Iris pigment epithelial cell (primary cell): ENCODE measurements at places on chromosomes 1 and 21.

DNA sequence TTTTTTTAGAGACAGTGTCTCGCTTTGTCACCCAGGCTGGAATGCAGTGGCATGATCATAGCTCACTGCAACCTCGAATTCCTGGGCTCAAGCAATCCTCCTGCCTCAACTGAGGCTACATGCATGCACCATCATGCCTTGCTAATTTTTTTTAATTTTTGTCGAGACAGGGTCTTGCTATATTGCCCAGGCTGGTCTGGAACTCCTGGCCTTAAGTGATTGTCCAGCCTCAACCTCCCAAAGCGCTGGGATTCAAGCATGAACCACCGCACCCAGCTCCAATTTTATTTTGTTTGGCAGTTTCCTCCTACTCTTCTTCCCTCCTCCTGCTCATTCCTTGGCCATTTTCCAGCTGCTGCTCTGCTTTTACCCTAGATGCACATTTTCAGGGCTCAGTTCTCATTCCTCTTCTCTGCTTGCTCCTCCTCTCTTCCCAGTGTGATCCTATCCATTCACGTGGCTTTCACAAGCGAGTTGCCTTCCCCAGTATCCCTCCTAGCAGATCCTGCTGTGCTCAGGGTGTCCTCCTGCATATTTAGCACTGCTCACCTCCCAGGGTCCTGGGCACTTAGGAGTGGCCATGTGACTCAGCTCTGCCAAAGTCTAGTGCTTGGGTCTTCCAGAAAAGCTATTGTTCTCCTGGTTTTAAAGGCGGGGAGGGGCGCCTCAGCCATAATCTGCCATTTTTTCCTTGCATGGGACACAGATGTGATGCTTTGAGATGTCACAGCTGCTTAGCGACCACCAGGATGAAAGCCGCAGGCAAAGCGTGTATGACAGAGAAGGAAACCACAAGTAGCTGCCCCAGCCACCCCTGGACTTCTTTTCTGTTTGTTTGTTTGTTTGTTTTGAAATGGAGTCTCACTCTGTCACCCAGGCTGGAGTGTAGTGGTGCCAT, 33.7 kb downstream of the PSEN2 start:
- DNase-seq = peak; percentile 73

GRCh38 chr1:3577300-3577699, 34.0 kb downstream of the MEGF6 start:
- DNase-seq = peak; percentile 24

DNA sequence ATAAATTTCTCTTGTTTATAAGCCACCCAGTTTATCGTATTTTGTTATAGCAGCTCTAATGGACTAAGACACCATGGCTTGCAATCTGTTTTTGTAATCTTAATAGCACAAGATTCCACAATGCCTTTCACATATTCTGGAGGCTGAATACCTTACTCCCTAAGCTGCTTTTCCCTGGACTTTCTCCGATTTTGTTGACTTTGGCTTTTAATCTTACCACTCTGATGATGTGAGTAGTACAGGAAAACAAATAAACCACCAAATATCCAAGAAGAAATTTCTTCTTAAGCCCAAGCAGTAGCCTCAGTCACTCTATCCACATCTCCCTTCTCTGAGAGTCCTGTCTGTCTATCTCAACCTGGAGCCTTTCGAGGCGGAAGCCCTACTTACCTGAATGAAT, 838.6 kb downstream of the LTN1 start:
- DNase-seq = no peak

GRCh38 chr1:67441183-67441582, 11.0 kb upstream of the SERBP1 start:
- DNase-seq = peak; percentile 59

DNA sequence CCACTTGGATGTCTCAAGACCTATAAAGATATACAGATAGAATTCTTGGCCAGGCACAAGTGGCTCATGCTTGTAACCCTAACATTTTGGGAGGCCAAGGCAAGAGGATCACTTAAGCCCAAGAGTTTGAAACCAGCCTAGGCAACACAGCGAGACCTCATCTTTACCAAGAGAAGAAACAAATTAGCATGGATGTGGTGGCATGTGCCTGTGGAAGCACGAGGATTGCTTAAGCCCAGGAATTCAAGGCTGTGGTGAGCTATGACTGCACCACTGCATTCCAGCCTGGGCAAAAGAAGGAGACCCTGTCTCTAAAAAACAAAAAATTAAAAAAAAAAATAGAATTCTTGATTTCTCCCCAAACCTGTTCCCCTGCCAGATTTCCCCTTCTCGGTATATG, 8.3 kb downstream of the ASAP3 start:
- DNase-seq = peak; percentile 54

DNA sequence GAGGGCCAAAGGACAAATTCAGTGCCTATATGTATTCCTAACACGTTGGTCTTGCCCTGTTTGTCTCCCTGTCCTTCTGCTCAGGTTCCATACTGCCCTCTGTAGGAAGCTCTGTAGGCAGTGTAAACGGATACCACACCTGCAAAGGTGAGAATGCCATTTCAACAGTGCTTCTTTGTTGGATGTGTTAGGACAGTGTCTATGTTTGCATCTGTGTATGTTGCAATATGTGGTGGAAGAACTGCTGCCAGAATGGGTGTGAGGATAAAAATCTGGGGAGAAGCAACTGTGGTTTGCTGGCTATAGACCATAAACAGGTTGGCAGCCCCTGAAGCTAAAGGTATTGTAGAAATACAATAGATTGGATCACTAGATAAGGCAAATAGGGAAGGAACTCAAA, 113.1 kb upstream of the BMP8A start:
- DNase-seq = no peak

GRCh38 chr1:201955729-201956143, 433 bp downstream of the TIMM17A start:
- DNase-seq = no peak

DNA sequence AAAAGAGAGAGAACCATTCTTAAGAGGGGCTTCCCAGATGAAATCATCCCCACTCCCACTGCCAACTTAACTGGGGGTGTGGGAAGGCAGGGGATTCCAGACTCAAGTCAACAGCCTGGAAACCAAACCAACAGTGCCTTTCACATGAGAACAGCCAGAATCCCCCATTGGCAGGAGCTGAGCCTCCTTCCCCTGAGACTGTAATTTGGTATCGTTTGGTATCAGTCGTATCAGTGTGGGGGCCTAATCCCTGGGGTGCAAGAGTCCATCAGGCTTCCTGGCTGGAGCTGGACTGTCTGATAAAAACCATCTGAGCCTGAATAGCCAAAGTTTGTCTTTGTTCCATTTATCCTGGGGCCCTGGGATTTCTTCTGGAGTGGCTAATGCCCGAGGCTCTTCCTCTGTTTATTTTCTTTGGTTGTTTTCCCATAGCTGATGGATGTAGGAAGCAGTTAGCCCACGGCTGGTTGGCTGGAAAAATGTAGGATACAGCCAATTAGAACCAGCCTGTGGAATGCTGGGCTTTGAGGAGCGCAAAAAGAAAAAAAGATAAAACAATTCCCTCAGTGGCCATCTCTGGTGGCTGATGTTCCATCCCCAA, 84.6 kb downstream of the LAMC2 start:
- DNase-seq = peak; percentile 74

- DNase-seq = no peak
Observed at GRCh38 chr1:32286763-32287162, 5.1 kb upstream of the HDAC1 start.

- DNase-seq = no peak
Observed at GRCh38 chr1:209153411-209153810, 430.1 kb upstream of the CAMK1G start.

GRCh38 chr21:26964170-26964778, 2.6 kb downstream of the ADAMTS5 start:
- no peak for DNase-seq

DNA sequence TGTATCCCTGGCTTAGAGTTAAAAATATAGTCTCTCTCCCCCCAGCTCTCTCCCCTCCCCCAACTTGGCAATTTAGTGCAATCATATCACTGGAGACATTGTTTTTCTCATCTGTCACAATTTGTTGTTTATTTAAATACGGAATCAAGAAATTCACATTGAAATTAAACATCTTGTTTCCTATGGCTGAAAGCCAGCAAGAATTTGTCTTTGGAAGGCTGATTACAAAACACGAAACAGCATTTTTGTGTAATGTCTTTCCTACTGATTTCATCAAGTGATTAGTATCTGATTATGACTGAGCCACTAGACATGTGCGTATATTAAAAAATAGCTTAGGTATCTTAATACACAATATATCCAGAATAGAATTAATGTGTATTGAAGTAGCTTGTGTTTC, 119.7 kb downstream of the LYPLAL1 start:
- DNase-seq = peak; percentile 68

DNA sequence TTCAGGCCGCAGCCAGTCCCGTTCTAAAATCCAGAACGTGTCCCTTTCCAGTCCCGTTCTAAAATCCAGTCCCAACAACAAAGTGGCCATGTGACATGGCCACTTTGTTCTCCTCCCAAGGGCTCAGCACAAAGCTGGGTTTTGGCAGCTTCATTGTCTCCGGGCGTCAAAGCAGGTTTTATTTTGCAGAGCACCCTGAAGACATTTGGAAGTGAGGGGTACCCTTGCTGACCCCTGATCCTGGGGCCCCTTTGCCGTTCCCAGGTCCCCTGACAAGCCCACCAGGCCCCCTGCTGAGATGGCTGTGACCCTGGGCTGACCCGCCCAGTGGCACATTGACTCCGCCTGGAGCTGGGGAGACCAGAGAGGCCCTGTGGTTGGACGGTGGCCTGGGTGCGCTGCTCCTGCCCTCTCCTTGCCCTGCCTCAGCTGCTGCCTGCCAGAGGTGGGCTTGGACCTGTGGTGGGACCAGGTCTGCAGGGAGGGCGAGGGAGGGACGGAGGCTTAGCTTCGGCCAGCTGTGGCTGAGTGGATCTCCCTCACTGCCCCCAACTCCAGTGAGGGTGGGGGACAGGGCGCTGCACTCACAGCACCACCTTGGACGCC, 4.3 kb downstream of the PFKL start:
- no peak for DNase-seq

- DNase-seq = peak; percentile 72
Observed at GRCh38 chr1:156926175-156926574, 5.7 kb downstream of the LRRC71 start.

- DNase-seq = no peak
Observed at GRCh38 chr1:46133181-46133658, 791 bp upstream of the PIK3R3 start.

DNA sequence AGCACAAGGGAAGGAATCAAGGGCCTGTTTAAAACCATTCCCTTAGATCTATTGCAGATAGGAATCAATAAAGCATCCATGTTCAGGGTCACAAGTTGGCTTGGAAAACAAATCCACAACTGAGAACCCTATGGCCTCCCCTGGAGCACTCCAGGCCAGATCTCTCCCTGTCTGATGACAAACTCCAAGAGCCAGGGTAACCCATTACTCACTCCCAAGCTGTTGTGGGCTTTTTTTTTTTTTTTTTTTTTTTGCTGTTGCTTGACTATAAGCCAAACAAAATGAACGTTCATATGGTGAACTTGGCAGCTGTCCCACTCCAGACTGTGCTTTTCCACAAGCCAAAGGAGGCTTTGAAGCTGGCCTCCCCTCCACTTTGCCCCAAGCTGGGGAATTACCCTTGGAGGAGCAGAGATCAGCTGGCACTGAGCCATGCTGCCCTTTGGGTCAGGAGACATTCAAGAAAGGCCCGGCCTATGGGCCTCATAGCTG, 35.7 kb upstream of the VAV3 start:
- DNase-seq = peak; percentile 81

DNA sequence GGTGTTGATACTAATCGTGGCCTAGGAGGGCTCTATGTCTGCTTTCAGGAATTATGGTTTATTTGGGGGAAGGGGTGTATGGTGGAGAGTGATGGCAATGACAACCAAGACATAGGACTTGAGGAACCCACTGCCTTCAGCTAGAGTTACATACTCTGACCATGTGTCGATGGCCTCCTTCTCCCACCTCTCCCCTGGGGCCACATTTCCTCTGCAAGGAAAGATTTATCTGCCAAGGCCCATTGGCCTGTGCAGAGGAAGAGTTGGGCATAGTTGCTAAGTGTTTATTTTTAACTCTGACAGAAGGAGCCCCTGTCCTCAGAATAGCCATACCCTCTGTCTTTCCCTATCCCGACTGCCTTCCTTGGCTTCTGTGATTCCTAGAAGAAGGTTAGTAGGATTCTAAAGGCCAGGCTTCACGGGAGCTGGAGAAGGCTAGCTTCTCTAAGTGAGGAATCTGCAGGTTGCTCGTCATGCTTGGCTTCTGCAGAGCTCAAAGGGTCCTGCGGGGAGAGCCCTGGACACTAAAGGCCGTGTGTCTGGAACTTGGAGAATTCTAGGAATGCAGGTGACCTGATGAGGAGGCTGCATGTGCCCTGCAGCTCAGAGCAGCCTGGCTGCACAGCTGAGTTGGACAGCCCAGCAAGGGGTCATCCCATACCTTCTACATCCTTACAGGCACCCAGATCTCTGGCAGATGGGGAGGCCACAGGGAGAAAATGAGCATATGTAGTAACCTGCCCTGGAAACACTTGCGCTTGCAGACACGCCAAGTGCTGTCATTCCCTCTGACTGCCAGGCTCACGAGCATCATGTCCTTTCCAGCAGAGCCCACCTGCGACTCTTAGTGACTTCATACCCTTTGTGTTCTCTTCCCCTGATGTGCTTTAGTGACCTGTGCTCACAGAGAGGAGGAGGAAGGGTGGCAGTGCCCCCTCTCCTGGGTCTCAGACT, 9.7 kb downstream of the MAPKAPK2 start:
- no peak for DNase-seq

DNA sequence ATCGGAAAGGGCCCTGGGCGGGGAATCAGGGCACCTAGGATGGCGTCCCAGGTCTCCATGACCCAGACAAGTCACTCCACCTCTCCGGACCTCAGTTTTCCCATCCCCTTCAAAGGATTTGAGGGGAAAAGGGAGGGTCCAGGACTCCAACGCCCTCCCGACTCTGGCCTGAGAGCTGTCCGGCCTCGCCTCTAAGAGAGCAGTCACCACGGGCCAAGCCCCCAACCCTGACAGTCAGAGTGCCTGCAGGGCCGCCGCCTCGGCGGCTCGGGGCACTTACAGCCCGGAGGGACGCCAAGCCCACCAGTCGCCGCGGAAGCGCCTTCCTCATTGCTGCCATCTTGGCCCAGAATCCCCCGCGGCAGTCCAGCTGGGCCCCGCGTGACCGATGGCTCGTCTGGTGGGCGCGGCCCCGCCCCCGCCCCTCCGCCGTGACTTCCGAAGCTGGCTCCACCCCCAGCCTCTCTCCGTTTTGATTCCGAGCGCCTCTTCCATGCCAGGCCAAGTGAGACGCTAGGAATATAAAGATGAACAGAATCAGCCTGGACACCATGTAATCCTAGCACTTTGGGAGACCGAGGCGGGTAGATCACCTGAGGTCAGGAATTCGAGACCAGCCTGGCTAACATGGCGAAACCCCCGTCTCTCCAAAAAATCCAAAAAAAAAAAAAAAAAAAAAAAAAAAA, at the start of gene HMGCL:
TSS of gene HMGCL (minus strand) at position 354 of the 686 bp plus-strand sequence. CDS start at position 340, 14 bp downstream.
- peak; percentile 91 for DNase-seq
